Cardiac muscle cell (in vitro differentiated cells and primary cell): ENCODE measurements at places on chromosomes 7 and 10. TPM values are rescaled to one million over a fixed set of nuclear protein-coding genes. Genes with fewer than 3 reads are reported as not detected.

- no peaks in the 10 kb centered on the region for H3K27me3 ChIP-seq
- H3K27ac ChIP-seq = no peak overlapping the region
- no peak overlapping the region for H3K4me3 ChIP-seq
- no peaks in the 10 kb centered on the region for H3K36me3 ChIP-seq
These were observed 174.8 kb downstream of the PTEN start for GRCh38 chr10:88038268-88038667.

- H3K4me3 ChIP-seq = no peak overlapping the region
- peaks cover 43% of the 10 kb centered on the region for H3K27me3 ChIP-seq
- H3K4me1 ChIP-seq = no peaks in the 10 kb centered on the region
These were observed 85.9 kb upstream of the LEP start for GRCh38 chr7:128155100-128155740.

OR2A42 gene
- not detected in 2 replicates for total RNA-seq

DNA sequence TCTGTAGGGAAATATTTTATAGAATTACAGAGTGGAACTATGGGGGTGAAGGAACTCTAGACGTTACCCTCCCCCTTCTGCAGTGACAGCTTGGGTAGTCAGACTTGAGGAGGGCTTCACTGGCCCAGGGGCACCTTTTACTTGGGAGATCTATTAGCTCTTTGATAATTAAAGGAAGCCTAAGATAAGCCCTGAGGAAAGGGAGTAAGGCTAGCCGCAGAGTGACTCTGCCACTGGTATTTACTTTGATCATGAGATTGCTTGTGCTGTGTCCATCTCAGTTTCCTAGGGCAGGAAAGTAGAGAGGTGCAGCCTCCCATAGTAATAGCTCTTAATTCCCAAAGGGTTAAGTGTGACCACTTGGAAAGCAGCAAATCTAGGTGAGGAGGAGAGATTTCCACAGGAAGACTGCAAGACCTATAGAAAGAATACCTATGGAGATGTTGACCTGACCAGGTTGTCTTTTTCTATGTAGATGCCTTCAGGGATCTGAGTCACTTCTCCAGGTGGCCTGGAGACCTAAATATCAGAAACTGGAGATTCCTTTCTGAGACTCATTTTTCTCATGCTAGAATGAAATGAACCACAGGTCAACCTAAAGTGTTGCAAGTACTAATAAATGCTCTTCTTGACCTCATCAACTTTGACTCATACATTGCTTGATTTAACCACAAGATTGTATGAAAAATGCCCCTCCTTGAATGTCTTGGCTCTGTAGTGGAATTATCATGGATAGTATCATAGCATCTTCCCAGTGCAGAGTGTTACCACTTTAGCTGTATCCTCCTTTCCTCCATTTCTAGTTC is 447.3 kb upstream of the GHITM start:
- no peaks in the 10 kb centered on the region for H3K36me3 ChIP-seq
- H3K4me1 ChIP-seq = no peaks in the 10 kb centered on the region
- no peaks in the 10 kb centered on the region for H3K27me3 ChIP-seq
- DNase-seq = no peak

GRCh38 chr7:98348726-98349474 is 52.0 kb downstream of the BAIAP2L1 start:
- DNase-seq = no peak
- no peaks in the 10 kb centered on the region for H3K4me1 ChIP-seq

GALNT17 gene
- total RNA-seq = 2.3 and 5.2 TPM in 2 replicates

STEAP1B gene
- 0.11 TPM in 1 of 2 replicates, not detected in the other for total RNA-seq

DNA sequence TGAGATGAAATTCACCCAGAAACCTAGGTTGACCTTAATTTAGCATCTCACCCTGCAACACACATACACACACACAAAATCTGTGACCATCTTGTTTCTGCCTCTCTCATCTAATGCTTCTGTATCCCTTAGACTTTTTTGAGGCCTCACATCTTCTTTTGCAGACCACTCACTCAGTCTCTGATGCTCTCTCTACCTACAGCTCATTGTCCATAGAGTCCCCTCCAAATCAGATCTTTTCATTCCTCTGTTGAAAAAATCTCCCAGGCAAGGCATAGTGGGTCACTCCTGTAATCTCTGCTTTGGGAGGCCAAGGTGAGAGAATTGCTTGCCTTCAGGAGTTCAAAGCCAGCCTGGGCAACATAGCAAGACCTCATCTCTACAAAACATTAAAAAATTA is 17.6 kb upstream of the PAX2 start:
- H3K36me3 ChIP-seq = no peaks in the 10 kb centered on the region
- H3K27ac ChIP-seq = no peak overlapping the region
- no peak for DNase-seq
- no peak overlapping the region for H3K4me3 ChIP-seq
- H3K4me1 ChIP-seq = no peaks in the 10 kb centered on the region

DNA sequence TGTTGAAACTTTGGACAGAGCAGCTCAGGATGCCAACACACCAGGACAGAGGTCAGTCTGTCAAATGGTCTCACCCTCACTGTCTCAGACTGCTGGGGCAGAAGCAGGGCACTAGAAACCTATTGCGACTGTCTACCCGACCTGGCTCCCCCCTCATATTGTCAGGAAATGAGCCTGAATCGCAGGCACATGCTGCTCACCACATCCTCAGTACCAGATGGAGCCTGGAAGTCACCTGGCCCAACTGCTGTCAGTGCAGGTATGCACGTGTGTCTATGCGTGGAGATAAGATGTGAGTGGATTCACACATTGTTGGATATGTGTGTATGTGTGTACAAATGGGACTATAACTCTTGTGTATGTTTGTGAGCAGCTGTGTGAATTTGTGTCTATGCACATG is 3.2 kb upstream of the CDHR1 start:
- no peaks in the 10 kb centered on the region for H3K36me3 ChIP-seq
- peaks cover 59% of the 10 kb centered on the region for H3K27me3 ChIP-seq
- H3K27ac ChIP-seq = no peak overlapping the region
- DNase-seq = no peak

CACNB2 gene
- 134 and 172 TPM in 2 replicates for total RNA-seq

RASSF4 gene
- total RNA-seq = 53.2 and 63.6 TPM in 2 replicates

CCDC172 gene
- total RNA-seq = not detected in 2 replicates

FAM131B gene
- total RNA-seq = 0.71 and 3.0 TPM in 2 replicates

DNA sequence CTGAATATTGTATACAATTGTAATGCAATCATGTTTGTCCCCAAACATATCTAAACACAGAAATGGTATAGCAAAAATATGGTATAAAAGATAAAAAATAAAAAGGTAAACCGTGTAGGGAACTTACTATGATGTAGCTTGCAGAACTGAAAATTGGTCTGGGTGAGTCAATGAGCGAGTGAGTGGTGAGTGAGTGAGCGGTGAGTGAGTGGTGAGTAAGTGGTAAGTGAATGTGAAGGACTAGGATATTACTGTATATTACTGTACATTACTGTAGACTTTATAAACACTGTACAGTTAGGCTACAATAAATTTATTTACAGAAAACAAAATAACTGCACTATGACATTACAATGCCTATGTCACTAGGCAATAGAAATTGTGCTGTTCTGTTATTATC is 1163.2 kb upstream of the SORCS1 start:
- H3K27ac ChIP-seq = no peak overlapping the region
- no peaks in the 10 kb centered on the region for H3K27me3 ChIP-seq
- DNase-seq = no peak
- no peaks in the 10 kb centered on the region for H3K36me3 ChIP-seq
- H3K4me1 ChIP-seq = no peaks in the 10 kb centered on the region
- H3K4me3 ChIP-seq = no peak overlapping the region

GRCh38 chr10:112711366-112711765 is 238.7 kb upstream of the TCF7L2 start:
- H3K36me3 ChIP-seq = no peaks in the 10 kb centered on the region
- H3K4me1 ChIP-seq = peaks cover 11% of the 10 kb centered on the region
- H3K4me3 ChIP-seq = no peak overlapping the region
- H3K27me3 ChIP-seq = no peaks in the 10 kb centered on the region

TFEC gene
- total RNA-seq = 0.04 TPM in 1 of 2 replicates, not detected in the other

DNA sequence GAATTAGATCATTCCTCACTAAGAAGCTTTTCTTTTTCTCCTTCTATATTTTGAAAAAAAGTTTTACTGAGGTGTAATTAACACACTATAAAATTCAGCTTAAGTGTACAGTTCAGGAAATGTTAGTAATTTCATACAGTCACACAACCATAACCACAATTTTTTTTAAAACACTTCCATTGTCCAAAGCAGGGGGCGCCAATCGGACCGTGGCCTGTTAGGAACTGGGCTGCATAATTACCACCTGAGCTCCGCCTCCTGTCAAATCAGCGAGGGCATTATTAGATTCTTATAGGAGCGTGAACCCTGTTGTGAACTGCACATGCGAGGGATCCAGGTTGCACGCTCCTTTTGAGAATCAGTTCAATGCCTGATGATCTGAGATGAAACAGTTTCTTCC is 427.1 kb downstream of the TFEC start:
- H3K36me3 ChIP-seq = no peaks in the 10 kb centered on the region
- no peak overlapping the region for H3K4me3 ChIP-seq
- H3K27me3 ChIP-seq = no peaks in the 10 kb centered on the region
- no peaks in the 10 kb centered on the region for H3K4me1 ChIP-seq
